Stimulated activated CD8-positive, alpha-beta memory T cell treated with anti-CD3 and anti-CD28 coated beads, Interleukin-15, amount 100 ng/mL, for 48 hours (primary cell): ENCODE measurements at places on chromosomes 1 and 21.

DNA sequence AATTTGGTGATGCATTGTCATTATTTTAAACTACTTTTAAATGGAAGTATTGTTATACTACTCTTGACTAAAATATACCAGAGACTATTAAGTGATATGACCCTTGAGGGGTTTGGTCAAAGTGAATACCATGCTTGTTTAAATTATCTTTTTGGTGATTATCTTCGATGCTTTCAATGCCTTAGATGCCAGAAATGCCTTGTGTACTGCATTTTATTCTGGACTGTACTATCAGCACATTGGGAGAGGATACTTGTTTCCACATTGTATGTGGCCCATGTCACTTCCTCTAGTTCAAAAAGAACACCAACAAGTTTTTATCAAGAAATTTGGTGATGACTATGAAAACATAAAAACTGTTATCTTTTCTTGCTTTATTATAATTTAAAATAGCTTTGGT lies 16.3 kb downstream of the MAP3K7CL start:
- DNase-seq, result no peak

DNA sequence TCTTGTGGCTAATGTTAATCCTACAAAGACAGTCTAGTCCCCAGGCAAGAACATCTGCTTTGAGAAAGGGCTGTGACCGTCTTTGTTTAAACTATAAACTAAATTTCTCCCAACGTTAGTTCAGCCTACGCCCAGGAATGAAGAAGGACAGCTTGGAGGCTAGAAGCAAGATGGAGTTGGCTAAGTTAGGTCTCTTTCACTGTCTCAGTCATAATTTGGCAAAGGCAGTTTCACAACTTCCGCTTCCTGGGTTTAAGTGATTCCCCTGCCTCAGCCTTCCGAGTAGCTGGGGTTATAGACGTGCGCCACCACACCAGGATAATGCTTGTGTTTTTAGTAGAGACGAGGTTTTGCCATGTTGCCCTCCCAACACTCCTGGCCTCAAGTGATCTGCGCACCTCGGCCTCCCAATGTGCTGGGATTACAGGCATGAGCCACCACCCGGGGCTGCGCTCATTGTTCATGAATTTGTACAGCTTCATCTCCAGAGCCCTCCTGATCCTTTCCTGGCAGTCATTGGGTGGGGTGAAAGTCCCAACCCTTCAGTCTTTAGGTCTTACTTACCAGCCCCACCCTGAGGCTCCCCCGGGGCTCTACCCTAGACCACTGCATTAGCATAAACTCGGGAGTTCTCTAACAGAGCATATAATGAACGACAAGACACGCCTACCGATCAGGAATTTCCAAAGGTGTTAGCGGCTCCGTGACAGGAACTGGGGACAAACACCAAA lies 4.9 kb upstream of the MASP2 start:
- DNase-seq, result no peak

GRCh38 chr1:4599951-4600481 lies 54.4 kb upstream of the AJAP1 start:
- no peak for DNase-seq

GRCh38 chr1:14784790-14785773 lies 186.6 kb downstream of the KAZN start:
- no peak for DNase-seq

DNA sequence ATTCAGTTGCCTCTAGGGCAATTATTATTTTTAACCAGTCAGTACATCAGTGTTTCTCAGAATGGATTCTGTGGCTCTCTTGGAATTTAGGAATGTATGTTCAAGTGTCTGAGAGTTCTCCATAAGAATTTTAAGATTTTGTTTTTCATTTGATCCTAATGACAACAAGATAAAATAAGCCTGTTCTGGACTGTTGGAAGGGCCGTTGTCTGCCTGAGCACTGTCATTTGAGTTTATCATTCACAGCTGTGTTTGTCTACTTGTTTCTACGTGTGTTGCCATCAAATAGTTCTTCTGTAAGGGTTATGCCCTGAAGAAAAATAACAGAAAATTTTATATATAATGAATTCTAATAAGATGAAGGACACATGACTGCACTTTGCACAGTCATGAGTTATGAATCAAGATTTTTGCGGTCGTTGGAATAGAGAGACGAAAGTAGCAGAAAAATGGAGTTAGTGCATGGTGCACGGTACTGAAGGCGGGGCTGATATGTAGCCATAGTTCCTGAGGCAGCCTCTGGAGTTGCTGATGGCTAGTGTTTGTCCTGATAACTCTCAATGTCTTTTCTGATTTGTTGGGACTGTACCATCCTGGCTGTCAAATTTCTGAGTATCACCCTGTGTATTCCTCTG lies 92.5 kb downstream of the NOS1AP start:
- no peak for DNase-seq

GRCh38 chr1:67816506-67816905 lies 16.8 kb downstream of the GNG12 start:
- no peak for DNase-seq
